ENCODE measurements at places on chromosomes 5 and 9.

GRCh38 chr5:95365302-95366095 lies 25.7 kb upstream of the FAM81B start:
- no peak for DNase-seq

DNA sequence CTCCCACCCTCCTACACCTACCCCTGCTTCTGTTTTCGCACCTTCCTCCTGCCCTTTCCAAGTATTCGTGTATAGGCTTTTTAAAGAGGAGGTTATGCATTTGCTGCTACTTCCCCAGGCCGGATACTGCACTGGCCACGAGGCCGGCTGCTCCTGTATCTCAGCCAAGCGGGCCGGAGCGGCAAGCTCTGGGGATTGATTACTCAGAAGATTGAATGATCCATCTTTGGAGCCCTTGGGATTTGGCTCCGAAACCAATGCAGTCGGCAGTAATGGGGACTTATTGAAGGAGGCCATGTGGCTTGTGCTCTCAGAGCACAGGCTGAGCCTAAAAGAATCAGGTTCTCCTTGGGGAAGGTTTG lies 405.3 kb downstream of the TLE4 start:
- DNase-seq: no peak

DNA sequence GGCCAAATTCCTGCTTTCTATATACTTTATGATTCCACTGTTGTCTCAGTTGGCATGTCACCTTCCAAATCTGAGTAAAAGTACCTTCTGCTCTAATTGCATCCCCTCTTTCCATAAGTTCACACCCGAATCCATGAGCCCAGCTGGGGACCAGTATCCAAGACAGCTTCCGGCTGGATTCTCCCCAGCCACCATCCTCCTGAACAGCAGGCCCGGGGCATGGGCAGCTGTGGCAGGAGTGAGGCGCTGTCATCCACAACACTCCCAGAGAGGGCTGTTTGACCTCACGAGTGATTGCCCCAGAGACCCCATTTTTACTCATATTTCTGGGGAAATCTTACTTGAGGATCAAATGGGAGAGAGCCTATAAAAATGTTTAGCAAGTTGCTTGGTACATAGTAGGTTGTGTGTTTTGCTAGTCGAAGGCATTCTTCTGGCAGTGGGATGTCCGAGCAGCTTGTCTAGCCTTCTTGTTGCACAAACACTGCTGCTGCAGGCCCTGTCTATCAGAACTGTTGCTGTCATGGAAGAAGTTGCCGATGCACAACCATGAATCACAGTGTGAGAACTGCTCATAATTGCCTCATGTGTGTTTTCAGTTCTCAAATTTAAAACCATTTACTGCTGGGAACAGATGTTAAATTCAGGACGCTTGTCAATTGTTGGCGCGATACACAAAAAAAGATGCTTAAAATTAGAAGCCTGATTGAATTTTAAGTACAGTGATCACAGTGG lies 93.8 kb downstream of the HSPA4 start:
- DNase-seq: no peak

DNA sequence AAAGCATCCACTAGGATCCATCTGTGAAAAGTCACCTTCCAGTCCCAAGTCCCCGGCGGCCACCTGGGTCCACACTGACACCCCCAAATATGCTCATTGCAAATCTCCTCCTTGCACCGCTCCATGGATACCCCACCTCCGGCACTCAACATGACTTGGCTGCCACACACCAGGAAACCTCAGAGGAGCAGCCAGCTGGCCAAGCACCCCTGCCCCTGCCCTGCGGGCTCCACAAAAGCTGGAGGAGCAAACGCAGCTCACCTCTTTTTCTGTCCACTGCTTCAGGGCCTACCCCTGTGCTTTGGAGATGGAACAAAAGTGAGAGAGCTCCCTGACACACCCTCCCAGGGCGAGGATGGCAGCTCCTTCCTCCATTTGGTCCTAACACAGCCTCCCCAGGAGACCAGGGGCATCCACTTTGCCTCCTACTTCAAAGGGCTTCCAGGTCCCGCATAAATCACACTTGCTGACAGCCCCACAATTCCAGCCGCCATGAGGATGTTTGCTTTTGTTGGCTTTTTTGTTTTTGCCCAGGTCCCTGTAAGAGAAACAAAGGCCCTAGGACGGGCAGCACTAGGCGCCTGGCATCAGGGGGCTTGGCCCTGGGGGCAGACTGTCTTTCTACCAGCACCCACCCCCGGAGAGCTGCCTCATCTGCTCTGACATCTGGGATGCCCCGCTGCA lies 14.8 kb downstream of the ROR2 start:
- DNase-seq: no peak

DNA sequence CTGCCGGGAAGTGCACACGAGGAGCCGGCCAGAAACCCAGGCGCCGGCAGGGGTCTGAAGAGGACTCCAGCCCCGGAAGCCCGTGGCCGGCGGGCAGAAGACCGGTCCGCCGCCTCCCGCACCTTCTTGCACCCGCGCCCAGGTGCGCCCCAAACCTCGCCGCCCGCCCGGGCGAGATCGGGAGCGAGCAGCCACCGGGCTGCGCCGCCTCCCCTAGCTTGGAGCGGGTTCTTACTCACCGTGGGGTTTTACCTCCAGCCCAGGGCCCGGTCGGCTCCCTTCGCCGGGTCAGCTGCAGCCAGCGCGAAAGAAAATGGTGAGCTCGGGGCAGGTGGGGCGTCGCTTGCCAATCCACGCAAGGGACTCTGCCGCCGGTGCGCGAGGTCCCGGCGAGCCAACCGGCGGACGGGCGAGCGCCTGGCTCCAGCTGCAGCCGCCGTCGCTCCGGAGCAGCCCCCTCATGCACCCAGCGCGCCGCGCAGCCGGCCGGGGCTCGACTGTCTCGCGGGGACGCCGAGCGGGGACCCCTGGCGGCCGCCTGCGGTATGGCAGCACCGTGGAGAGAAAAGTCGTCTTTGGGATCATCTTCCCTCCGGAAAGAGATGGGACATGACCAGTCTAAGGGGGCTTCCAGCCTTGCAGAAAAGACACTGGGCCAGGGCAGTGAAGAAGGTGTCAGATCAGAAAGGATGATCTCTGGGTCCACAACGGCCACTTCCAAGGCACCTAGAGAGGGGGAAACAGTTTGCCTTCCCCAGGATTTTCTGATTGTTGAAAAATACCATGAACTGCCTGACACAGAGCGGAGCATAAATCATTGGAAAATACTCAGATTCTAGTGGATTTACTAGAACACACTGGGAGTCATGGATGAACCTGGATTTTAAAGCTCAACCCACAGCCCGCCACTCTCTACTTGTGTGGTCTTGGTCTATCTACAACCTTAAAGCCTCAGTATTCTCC lies at the start of gene MOB3B:
TSS of gene MOB3B (minus strand) at position 499 of the 963 bp plus-strand sequence. CDS start 74,264 bp downstream, outside the sequence.
- peak; percentile 73 for DNase-seq

DNA sequence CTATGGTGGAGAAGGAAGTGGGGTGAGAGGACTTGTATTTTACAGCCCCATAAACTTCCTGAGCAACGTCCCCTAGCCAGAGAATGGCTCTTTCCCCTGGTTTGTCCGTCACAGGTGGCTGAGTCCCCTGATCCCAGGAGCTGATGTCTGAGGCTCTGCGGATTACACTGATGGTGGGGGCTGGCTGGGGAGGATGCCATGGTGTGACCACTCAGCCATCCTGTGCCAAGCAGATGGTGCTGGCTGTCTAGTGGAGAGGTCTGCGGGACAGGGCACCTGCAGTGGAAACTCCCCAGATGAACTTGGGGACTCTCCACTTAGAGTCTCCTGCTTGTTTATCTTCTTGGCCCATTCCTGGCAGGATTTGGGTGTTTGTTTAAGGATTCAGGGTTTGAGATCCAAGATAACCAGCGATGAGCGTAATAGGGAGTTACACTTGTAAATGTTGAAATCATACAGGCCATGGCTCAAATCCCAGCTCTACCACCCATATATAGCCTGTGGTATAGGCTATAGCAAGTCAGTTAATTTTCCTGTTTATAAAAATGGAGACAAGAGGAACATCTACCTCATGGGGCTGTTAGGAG lies 4.7 kb upstream of the PTGS1 start:
- DNase-seq: no peak

DNA sequence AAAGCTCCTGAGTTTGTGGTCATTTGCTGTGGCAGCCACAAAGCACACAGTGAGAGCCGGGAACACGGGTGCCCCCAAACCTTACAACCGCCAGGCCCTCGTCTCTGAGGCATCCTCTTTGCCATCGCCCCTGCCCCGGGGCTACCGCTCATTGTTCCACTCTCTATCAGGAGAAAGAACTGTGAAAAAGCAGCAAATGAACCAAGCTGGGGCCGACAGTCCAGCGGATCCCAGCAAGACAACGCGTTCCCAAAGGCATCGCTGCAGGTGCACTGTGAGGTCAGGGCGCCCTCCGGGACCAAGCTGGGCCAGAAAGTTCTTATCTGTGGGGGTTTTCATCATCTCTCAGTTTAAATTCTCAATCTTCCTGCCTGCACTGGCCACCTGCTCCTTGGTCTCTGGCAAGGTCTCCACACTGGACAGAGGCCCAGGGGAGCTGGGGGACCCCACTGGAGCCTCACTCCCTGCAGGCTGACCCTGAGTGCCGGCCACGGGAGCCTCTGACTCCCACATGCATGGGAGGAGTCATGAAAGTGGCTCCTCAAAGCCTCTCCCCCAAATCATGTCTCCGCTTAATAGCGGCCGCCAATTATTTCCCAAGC lies 32.1 kb downstream of the VAV2 start:
- DNase-seq: no peak

- no peak for DNase-seq
Observed at GRCh38 chr5:115320006-115320405, 23.6 kb upstream of the CCDC112 start.

- no peak for DNase-seq
Observed at GRCh38 chr5:115333164-115333563, 36.7 kb upstream of the CCDC112 start.

- no peak for DNase-seq
Observed at GRCh38 chr5:181171782-181172181, 24.4 kb downstream of the OR2V2 start.

- DNase-seq: no peak
Observed at GRCh38 chr5:132205385-132206125, 22.1 kb downstream of the P4HA2 start.

DNA sequence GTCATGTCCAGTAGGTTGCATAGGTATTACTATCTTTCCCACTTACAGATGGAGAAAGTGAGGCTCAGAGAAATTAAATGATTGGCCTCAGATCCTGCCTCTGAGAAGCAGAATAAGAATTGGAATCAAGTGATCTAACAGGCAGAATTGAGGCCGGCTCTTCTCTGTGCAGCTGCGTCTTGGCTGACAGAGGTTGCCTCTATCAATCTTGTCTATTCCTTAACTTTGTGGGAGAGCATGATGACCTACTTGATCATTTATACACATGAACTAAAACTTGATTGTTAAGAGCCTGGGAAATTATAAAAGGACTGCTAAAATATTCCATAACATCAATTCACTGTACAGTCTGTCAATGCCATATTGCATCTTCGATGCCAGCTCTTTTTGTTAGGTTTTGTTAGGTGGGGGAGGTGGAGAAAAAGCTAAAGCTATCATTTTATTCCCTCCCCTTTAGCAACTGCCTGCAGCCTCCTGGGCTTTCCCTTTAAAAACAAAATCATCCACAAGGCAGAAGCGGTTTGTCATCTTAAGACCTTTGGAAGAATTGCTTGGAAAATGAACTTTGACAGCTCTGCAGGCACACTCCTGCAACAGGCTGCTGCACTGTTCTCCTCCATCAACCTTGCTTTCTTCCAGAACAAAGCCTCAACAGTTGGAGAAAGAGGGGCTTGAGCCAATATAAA lies 247.4 kb downstream of the SMARCA2 start:
- DNase-seq: no peak

GRCh38 chr9:134051319-134051718 lies 16.5 kb downstream of the BRD3 start:
- DNase-seq: no peak

DNA sequence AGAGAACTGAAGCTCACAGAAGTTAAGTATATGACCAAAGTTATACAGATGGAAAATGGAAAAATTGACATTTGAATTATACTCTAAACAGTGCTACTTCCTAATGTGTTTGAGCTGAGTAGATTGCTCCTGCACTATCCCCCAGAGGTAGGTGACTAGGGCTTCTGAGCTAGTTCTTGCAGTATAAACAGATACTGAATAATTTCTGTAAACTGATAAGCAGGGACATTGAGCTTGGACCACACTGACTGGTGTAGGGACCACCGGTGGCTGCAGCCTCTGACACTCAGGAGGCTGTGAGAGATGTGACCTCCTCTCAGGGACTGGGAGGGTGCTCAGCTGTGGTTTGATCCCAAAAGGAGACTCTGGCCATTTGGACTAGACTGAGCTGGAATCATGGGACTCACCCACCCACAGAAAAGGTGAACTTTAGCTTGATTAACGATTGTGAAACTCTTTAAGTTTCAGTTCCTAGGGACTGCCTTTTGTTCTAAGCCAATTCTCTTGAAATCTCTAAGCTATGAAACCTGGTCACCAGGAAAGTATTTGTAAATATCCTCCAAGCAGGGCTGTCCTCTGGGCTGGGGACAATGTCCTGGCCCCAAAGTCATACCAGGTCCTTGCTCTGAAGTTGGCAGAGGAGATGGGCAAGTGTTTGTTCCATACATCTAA lies 291.5 kb downstream of the SEC61B start:
- DNase-seq: no peak

- DNase-seq: no peak
Observed at GRCh38 chr5:91742550-91742949, 359.4 kb upstream of the ARRDC3 start.

- DNase-seq: no peak
Observed at GRCh38 chr9:18240213-18240612, 233.7 kb upstream of the ADAMTSL1 start.

- no peak for DNase-seq
Observed at GRCh38 chr5:143698574-143698973, 113.4 kb upstream of the HMHB1 start.

- no peak for DNase-seq
Observed at GRCh38 chr9:98087420-98088354, 31.2 kb downstream of the NANS start.

- DNase-seq: no peak
Observed at GRCh38 chr5:107979291-107979690, 308.6 kb upstream of the EFNA5 start.

GRCh38 chr9:38127271-38127839 lies 58.3 kb upstream of the SHB start:
- peak; percentile 61 for DNase-seq

DNA sequence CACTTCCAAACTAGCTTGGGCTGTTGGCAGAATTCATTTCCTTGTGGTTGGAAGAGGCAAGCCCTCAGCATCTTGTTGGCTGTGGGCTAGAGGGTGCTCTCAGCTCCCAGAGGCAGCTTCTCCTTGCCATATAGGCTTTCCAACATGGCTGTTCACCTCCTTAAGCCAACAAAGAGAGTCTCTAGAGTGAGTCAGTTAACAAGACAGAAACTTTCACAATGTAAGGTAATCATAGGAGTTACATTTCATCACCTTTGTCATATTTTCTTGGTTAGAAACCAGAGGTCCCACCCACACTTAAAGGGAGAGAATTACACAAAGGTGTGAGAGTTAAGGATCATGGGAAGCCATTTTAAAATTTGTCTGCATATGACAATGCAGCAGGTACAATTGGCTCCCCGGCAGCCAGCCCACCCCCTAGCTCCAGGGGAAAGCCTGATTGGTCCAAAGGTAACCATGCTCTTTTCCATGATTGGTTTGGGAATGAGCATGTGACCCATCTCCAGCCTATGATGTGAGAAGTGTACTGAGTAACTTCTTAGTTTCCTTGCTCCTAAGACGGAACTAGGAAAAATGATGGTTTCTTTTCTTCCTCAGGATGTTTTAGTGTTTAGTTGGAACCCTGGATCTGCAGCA lies 109.8 kb upstream of the MSX2 start:
- DNase-seq: no peak

- no peak for DNase-seq
Observed at GRCh38 chr5:33964132-33964700, 20.3 kb downstream of the SLC45A2 start.

- peak; percentile 39 for DNase-seq
Observed at GRCh38 chr5:172162323-172162986, 25.6 kb downstream of the STK10 start.

GRCh38 chr5:138874241-138874640 lies 894 bp downstream of the LRRTM2 start:
- peak; percentile 45 for DNase-seq

Measured in ELR (cell line).